Forelimb muscle (tissue), 1 donor: ENCODE measurements at places on chromosomes 7 and 10. TPM values are rescaled to one million over a fixed set of nuclear protein-coding genes. Genes with fewer than 3 reads are reported as not detected.

The TEX47 gene
- polyA plus RNA-seq = not detected

The CNPY1 gene
- 0.40 TPM for polyA plus RNA-seq

The THSD7A gene
- polyA plus RNA-seq = 3.7 TPM

The CHAT gene
- not detected for polyA plus RNA-seq

The MSS51 gene
- polyA plus RNA-seq = 62.6 TPM

The POR gene
- 30.7 TPM for polyA plus RNA-seq

The NYAP1 gene
- 1.8 TPM for polyA plus RNA-seq

The APBB1IP gene
- polyA plus RNA-seq = 1.6 TPM

The MRLN gene
- 175 TPM for polyA plus RNA-seq

DNA sequence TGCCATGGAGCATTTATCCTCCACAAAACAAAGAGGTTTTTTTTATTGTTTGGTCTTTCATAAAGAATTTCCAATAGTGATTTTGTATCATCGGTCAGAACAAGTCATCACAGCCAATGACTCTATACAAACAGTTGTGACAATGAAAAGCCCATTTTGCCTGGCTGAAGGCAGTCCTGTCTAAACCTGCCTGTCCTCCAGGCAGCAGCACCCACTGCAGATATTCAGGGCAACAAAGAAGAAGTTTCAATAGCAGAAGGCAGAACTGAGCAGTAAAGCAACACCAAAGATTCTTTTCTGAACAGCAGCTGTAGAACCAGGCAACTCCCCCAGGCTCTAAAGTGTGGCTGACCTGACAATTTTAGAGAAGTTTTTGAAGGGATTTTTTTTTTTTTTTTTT, 169.4 kb downstream of the FGFR2 start:
- DNase-seq = no peak

- DNase-seq = no peak
Observed at GRCh38 chr10:111944331-111944730, 239.2 kb downstream of the GPAM start.

DNA sequence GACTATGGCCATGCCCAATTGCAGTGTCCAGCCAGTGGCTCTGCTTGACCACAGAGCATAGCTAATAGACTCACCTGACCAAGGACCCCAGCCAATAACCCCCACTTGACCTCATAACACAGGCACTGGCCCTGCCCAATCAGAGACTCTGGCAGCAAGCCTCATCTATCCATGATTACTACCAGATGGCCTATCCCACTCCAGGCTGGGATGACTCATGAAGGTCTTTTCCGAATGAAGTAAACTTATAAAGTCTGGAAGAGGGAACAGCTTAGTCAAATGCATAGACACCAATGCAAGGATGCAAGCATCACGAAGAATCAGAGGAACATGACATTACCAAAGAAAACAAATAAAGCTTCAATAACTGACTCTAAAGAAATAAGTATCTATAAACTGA, 141.4 kb downstream of the TMEM168 start:
- no peak for DNase-seq

- no peak for DNase-seq
Observed at GRCh38 chr10:29130190-29130673, 158.6 kb upstream of the LYZL1 start.

DNA sequence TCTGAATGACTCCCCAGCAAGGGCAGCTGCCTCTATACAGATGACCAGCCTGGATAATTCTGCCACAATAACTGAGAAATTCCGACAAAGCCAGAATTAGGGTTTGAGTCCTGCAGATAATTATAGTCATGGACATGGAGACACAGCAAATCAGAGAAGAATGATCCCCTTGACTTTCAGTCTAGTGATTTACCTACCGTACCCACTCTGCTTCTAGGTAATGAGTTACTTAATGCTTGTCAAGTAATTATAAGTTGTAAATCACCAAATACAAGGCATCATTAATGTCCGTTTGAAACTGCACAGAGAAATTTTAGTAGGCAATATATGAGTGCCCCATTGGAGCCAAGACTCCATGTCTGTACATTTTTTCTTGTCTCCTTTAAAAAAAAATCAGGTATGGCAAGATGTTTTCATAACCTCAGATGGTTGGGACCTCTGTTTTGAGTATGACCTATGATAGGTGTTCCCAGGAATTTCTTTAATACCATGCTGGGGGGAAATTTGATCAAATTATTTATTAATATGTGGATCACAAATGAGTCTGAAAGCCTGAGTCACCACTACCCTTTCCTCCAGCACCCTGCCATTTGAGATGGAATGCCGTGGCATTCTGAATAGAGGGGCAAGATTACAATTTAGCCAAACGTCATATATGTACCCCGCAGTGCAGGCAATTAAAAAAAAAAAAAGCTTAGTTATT, 5.5 kb upstream of the ARID5B start:
- no peak for DNase-seq

DNA sequence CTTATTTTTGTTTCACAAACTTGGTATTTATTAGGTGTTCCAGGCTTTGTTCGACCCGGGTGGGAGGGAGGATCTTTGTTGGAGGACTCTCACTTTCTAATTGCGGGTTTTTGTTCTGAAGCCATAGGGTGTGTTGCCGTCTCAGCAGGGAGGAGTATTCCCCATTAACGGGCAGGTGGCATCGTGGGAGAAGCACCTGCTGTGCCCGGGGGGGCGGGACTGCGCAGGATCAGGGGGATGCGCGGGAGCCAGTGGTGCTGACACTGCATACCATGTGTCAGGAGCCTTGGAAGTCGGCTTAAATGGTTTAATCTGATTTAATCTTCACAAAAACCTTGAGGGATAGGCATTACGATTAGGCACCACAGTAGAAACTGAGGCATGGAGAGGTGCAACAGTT, 113.0 kb downstream of the MGMT start:
- no peak for DNase-seq

DNA sequence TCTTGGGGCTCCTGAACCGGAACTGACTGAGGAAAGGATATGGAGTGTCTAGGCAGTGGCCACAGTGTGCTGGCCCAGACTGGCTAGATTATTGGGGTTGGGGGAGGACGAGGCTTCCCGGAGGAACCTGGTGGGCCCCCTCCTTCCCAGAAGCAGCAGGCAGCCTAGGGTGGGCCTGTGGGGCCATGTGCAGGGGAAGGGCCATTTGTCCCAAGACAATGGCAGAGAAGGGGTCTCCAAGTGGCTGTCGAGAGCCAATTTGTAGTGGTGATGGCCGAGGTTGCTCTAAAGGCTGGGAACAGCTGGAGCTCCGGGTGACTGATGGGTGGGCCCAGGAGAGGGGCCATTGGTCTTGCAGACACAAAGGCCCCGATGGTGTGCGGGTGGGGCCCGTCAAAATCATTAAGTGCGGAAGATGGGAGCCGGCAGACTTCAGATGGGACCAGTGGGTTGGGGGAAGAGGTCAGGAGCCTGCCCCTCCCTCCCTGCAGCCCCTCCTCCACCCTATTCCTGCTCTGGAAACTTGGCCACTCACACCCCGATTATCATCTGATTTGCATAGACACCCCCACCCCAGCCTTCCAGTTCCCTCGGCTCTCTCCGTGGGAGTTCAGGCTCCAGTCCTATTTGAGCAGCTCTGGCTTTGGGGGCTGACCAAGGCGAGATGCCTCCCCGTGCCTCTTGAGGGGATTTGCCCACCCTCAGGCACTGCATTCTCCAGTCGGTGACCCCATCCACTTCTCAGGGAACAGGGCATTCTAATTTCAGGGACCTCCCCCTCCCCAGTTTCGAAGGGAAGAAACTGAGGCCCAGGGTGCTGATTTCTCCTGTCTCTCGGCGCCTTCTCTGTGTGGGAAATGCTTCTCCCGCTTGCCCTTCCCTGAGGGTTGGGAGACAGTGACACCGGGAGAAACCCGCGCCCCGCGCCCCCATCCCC, 36.0 kb upstream of the PAX2 start:
- DNase-seq = no peak

DNA sequence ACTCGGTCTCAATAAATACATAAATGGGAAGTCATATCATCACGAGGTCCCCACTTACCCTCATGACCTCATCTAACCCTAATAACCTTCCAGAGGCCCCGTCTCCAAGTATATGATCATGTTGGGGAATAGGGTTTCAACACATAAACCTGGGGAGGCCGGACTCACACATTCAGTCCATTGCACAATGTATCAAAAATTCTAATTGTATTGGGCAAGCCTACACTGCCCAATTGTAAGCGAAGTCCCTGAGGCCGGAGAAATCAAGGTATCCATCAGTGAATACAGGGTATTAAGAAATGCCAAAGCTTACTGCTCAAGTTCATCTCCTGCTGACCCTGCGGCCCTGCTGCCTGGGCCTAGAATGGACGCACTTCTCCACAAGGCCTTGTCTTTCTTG, 69.6 kb downstream of the PARP12 start:
- DNase-seq = no peak

GRCh38 chr10:130399425-130399950, 263.3 kb downstream of the GLRX3 start:
- no peak for DNase-seq

DNA sequence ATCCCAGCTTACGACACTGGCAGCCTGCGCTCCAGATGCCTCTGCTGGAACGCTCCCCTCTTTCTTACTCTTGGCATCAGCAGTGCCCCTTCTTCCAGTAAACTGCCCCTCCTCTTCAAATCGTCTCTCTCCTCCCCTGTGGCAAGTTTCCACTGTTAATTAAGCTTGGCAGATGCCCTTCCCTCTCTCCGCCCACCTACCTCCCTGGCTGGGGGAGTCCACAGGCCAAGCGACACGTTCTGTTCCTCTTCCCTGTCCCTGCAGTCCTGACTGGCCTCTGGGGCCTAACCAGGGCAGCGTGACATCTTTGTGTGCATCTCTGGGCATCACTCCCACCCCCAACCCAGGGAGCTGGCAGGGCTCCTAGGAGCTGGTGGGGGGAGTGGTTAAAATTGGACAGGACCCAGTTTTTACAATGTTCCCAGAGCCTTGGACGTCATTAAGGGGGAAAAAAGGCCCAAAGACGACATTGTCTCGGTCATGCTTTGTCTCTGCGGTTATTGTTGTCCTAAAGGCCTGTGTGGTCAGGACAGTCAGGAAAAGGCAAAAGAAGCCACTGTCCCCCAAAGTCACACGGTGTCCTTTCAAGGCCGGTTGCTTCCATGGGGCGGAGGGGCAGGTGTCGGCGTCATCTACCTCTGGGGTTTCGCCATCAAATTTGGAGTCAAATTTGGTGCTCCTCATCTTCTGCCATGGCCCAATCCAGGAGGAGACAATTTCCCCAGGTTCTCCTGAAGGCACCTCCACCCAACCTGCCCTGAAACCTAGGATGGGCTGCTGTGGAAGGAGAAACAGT, 54.2 kb downstream of the DLG5 start:
- DNase-seq = no peak

GRCh38 chr10:43943119-43943817, 294.6 kb upstream of the ZNF32 start:
- no peak for DNase-seq

- no peak for DNase-seq
Observed at GRCh38 chr7:66143876-66144332, 29.3 kb downstream of the CRCP start.

GRCh38 chr10:117419921-117420320, 44.7 kb upstream of the PDZD8 start:
- DNase-seq = no peak

DNA sequence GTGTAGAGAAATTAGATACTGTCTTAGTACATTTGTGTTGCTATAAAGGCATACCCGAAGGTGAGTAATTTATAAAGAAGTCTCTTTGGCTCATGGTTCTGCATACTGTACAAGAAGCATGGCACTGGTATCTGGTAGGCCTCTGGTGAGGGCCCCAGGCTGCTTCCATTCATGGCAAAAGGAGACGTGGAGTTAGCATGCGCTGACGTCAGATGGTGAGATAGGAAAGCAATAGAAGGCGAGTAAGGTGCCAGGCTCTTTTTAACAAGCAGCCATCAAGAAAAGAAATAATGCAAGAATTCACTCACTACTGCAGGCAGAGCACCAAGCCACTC, 38.1 kb downstream of the AKR1C8 start:
- no peak for DNase-seq

DNA sequence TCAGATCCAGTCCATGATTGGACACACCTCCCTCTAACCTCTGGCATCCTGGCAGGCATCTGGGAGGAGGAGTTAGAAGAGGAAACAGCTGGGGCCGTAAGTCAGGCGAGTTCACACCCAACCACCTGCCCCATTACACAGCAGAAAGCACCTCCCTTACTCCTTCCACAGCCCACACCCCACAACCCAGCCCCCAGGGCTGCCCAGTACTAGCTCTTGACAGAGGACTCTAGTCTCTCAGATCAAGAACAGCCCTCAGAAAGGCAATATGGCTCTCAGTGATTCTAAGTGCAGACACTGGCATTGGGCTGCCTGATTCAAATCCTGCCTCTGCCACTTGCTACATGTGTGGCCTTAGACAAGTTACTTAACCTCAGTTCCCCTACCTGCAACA, 34.1 kb downstream of the KCNMA1 start:
- DNase-seq = no peak
